Activated CD8-positive, alpha-beta memory T cell treated with anti-CD3 and anti-CD28 coated beads for 48 hours (primary cell): ENCODE measurements at places on chromosomes 3 and 15.

DNA sequence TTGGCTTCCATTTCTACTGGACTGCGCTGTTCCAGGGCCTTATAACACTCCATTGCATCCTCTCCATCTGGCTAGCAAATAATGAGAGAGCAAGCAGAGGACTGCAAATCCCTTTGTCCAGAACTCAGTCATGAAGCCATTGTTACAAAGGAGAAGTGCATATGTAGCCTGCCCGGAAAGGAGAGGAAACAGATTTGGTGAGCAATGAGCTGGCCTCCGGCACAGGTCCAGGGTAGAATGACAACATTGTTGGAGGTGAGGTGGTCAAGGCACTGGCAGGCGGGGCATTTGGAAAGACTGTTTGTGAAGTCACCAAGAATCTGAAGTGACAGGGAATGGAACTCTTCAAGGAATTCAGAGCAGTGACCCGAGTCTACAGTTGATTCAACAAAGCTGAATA, 25.0 kb upstream of the ATP1B3 start:
- no peak for DNase-seq

DNA sequence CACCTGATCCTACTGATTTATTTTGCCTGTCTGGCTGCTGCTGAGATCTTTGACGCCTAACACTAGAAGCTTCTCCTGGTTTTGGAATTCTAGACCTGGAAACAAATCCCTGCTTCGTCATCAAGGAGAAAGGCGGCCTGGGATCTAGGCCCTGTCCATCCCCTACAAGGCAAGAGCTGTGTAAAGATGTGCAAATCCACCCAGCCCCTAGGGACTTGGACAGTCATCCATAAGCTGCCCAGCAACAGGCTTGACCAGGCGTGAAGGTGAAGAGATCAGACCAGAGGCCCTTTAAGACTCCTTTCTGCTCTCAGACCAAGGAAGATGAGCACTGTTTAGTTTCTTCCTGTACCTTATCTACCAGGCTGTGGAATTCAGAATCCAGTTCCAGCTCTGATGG, 32.2 kb downstream of the SLC41A3 start:
- DNase-seq: no peak

DNA sequence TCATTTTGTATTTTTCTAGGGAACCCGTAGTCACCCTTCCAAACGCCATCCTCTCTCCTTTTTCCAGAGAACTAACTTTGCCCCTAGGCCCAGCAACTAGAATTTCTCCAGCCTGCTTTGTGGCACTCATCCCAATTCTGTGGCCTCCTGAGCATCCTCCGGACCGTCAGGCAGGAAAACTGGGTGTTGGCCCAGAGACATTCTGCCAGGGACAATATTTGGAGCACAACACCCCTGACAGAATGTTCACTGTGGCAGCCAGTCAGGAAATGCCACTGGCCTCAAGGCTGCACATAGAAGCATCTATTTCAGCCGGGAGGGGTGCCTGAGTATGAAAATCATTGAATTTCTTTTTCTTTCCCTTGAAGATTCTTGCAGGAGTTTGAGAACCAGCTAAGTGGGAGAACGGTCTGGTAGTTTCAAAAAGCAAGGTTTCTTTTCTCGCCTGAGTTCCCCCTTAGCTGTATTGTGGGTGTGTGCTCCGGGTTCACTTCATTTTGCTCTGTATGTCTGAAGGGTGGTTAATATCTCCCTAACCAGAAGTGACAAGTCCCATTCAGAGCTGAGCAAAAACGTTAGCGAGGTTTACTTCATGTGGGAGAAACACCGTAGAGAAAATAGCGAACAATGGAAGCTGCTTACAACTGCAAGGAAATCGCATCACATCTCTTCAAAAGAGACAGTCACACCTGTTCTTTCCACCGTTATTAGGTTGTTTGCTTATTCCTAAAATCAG, 108.1 kb upstream of the TPM1 start:
- DNase-seq: no peak

- no peak for DNase-seq
These were observed 340.8 kb upstream of the DCBLD2 start for GRCh38 chr3:99242271-99242670.
